ENCODE measurements at places on chromosomes 7 and 10.

DNA sequence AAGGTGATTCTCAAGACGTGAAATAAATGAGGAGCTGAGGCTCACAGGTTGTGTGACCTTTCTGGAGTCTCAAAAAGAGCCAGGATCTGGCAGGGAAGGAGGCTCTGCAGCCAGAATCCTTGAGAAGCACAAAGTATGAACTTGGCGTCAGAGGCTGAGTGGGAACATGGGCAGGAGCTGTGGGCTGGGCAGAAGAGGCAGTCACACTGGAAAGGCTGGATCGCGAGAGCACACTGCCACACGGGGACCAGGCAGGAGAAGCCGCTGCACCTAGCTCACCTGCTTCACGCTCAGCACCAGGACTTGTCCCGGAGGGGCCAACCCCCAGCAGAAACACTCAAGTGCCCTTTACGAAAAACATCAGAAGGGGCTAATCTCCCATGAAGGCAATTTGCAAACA, 535.0 kb downstream of the TNS3 start:
- DNase-seq: no peak

DNA sequence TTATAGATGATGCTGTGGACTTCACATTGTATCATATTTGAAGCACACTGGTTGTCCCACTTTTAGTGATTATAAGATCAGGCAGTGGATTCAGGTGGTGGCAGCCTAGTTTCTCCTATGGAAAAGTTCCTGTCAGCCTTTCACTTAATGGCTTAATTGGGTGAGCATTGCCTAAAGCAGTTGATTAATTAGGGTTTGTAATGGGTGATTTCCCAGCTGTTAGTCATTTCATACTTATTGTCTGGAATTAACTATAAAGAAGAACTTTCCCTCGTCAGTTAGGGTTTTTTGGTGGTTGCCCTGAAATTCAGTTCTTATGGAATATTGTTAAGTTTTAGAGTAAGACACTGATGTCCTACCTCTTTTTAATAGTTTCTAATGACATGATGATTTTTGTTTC, 78.8 kb downstream of the SLC25A40 start:
- no peak for DNase-seq

GRCh38 chr7:102072003-102072402, 214.7 kb upstream of the SH2B2 start:
- no peak for DNase-seq

- DNase-seq: no peak
Measured at GRCh38 chr7:2433713-2434550, 30.5 kb downstream of the CHST12 start.

DNA sequence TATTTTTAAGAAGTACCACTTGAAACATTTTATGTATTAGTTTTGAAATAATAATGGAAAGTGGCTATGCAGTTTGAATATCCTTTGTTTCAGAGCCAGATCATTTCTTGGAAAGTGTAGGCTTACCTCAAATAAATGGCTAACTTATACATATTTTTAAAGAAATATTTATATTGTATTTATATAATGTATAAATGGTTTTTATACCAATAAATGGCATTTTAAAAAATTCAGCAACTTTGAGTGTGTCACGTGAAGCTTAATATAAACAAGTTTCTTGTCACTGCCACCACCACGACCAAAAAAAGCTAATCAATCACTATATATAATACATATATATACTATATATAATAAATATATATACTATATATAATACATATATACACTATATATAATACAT, 4.8 kb downstream of the IL6 start:
- DNase-seq: no peak

- DNase-seq: no peak
Measured at GRCh38 chr10:78896159-78896928, 172.4 kb upstream of the ZMIZ1 start.
